ENCODE measurements at places on chromosomes 2 and 18.

DNA sequence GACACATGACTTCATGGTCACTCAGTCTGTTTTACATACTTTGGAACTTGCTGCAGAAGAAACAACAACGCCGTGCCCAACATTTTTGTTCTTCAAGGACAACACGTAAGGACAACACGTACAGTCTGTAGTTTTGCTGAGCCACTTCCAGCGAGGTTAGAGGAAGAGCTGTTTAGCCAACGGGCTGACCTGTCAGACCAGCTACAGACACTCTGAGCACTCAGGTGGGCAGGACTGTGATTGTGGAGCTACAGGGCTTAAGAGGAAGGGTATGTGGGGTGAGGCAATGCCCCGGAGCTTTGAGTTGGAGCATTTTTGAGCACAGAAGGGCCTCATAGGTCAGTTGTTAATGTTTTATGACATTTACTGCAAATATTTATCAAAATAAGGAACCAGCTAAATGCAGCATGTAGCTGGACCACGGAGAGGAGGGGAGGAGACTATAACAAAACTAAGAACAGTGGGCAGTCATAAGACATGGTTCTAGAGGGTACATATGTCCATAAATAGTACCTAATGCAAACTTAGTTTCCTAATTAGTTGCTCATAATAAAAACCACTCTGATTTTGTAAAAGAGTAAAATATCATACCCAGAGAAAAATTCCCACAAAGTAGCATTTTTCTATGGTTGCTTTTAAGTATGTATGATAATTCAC, 26.3 kb upstream of the NPC1 start:
- no peak for DNase-seq

GRCh38 chr18:31206787-31207381, 44.2 kb upstream of the DSC1 start:
- no peak for DNase-seq

DNA sequence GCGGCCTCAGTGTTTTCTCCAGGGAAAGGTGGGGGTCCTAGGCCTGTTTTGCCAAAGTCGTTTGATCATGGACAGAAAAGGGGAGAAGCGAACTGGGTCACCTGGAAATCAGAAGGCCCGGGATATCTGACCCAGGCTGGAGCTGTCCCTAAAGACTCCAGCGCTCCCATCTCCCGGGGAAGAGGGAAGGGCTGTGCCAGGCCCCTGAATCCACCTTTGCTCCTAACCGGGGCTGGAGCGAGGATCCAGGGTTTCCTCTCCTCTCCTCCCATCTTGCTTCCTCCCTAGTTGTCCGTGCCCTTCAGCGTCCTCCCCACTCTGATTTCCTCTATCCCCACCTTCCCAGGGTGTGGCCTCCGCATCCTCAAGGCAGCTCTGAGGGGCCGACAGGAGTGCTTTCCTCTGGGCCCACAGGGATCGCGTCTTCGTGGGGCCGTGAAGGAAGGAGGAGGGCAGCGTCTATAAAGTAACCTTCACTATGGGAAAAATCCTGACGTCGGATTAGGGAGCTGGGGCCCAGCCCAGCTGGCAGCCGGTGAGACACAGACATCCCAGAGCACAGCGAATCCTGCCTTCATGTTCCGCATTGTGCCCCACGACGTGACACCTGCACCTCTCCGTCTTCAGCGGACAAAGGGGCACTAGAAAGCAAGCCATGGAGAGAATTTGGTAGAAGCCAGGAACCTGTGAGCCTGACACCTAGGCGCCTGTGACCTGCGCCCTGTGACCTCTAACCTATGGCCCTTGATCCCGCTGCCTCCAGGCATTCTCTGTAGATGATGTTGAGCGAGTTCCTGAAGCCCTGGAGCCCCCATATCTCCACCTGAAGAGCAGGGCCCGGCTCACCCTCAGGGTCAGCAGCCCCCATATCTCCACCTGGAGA, 212.7 kb upstream of the SALL3 start:
- DNase-seq: no peak

DNA sequence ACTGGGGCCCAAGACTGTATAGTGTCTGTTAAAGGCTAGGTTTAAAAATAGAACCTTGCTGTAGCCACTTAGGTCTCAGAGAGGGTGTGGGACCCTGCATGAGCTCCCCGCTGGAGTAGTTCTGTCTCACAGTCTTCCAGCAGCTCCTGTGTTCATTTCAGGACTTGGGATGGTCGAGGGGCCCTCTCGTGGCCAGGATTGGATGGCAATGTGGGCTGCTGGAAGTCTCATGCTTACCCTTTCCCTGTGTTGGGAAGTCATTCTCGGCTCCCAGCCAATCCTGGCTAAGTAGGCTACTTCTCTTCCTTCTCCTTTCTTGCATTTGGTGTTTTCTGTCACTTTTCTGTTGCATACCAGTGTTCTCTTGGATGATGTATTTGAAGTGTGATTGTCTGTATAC, 284.0 kb upstream of the GCFC2 start:
- DNase-seq: no peak

DNA sequence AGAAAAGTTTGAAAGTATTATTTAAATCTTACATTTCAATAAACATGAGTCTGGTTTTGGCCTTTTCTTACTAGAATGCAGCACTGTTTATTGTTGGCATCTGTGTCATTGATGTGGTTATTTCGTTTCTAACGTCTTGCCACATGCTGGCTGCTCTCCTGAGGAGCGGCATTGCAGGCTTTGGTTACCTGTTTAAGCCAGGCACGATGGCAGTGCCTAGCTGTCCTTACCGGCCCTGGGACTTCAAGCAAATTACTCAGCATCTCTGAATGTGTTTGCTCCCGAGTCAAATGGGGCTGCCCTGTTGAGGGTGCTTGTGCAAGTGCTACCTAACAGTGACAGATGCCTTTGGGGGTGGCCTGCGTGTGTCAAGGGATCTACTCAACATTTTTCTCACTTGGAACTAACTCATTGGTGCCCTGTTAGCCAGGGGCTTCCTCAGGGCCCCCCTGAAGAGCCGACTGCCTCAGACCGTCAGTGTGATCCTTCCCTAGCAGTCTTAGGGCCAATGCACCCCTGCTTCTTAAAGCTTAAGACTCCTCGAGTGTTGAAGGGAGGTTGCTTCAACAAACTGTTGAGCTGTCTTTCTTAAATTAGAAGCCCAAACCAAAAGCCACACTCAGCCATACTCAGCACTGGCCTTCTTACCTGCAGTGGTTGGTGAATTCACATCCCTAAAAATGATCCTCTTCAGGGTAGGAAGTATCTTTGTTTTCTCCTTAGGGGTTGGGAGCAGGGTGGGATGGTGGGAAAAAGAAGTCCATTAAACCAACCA, 151.5 kb downstream of the NCK2 start:
- DNase-seq: no peak

GRCh38 chr2:219160186-219161017, at the start of gene NHEJ1:
TSS of gene NHEJ1 (minus strand) at chr2:219160815. CDS start at chr2:219158362, 2,453 bp downstream.
- peak; percentile 82 for DNase-seq

GRCh38 chr2:219496825-219497494, 1.7 kb upstream of the GMPPA start:
- no peak for DNase-seq

DNA sequence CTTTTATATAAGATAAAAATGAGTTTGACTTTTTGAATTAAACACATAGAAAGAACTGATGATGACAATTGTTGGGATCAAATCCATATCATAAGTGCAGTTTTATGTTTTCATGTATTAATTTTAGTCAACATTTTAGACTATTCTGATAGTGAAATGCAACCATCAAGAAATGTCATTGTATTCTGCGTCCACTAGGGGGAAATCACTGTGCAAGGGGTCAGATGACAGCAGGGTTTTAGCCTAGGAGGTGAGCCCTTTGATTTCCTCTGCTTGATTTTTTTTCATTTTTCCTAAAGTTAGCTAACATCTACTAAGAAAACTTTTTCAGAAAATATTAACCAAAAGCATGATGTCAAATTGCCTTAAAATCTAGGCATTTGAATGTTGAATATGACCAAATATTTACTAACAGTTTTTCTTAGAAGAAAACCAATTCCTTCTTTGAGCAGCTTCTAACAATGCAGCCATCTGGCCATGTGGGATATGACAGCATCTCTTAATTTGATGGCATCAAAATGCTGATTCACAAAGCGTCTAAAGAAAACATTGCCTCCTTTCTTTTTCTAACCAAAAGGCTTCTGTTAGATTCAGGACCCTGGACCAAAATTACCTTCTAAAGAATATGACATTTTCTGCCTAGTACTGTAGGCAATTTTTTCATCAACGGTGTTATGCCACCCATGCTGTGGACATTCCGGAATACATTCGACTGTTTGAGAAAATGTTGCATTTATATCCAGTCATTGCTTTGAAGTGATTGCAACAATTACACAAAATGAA, 141.5 kb downstream of the SPHKAP start:
- DNase-seq: no peak

DNA sequence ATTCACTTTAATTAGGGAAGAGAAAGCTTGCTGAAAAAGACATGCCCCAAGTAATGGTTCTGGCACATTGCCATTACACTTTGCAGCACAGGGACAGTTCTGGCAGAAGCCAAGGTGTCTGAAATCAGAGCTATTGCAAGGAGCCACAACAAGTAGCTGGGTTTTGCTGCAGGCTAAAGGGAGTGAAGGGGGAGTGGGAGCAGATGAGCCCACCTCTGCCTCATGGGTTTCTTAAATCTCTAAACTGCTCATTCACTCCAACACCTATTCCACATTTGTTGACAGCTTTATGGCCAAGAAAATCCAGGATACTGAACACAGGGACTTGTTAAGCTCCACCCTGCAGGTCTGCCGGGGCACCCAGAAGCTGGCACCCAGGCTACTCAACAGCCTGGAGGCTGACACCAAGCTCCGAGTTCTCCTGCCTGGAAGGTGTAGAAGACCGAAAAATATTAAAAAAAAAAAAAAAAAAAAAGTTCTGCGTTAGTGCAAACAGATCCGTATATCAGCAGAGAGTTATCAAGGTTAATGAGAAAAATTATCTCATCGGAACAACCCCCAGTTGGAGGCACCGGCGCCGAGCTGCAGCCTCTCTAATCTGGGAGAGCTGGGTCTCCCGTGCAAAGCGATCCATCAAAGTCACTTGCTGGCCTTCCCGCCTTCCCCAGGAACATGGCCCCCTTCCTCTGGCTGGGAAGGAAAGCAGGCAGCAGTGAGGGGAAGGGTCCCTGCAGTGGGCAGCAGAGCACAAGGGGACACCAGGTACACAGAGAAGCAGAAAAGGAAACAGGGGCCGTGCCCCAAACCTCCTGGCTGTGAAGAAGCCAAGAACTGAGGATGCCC, 123.7 kb downstream of the HNMT start:
- no peak for DNase-seq

- no peak for DNase-seq
Measured at GRCh38 chr2:25566094-25566493, 107.3 kb downstream of the DTNB start.

- DNase-seq: no peak
Measured at GRCh38 chr2:25323042-25323514, 18.6 kb downstream of the DNMT3A start.

DNA sequence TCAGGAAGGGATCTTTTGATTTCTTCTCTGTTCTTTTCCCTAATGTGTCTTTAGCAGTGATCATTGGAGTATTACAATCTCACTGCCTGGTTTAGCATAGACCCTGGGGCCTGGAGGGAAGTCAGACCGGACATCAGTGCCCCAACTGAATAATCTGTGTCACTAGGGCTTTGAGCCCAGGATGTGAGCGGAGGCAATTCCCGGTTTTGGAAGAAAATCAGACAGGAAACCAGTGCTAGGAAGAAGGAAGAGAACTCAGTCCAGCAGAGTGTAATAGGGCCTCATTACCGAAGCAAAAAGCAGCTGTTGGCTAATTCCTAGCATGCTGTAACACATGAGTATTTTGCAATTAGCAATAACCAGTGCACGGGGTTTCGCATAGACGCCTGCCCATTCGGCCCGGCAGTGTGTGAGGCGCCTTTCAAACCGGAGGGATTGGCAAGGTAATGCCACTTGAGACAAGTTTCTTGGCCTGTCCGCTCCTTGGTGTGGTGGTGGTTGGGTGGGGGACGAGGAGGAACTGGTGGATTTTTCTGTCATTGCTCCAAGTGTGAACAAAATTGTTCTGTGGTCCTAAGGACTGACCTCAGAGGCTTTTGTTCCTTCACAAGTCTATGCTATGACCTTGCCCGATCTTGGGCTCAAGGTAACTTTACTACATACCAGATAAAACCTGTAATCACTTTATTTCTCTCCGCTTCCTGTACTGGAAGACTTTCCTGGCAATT, 2.8 kb downstream of the FOSL2 start:
- no peak for DNase-seq

GRCh38 chr2:172440795-172441194, 13.4 kb downstream of the ITGA6 start:
- DNase-seq: no peak

DNA sequence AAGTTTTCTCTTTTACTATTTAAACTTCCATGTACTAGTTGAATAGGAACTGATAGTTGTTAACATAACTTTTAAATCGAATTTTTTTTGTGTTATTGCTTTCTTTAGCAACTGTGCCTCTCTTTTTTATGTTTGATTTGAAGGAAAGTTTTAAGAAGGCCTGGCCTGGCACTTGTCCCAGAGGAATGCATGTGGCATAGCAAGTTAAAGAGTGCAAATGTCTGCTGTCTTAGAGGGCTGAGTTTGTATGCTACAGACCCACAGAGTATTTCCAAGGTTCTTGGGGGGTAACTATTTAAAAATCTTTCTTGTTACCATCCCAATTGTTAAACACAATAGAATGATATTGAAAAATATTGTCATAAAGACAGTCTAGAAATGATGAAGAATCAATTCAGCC, 47.0 kb downstream of the MTCL1 start:
- DNase-seq: no peak

- no peak for DNase-seq
Measured at GRCh38 chr18:2909431-2910140, 62.8 kb downstream of the EMILIN2 start.

DNA sequence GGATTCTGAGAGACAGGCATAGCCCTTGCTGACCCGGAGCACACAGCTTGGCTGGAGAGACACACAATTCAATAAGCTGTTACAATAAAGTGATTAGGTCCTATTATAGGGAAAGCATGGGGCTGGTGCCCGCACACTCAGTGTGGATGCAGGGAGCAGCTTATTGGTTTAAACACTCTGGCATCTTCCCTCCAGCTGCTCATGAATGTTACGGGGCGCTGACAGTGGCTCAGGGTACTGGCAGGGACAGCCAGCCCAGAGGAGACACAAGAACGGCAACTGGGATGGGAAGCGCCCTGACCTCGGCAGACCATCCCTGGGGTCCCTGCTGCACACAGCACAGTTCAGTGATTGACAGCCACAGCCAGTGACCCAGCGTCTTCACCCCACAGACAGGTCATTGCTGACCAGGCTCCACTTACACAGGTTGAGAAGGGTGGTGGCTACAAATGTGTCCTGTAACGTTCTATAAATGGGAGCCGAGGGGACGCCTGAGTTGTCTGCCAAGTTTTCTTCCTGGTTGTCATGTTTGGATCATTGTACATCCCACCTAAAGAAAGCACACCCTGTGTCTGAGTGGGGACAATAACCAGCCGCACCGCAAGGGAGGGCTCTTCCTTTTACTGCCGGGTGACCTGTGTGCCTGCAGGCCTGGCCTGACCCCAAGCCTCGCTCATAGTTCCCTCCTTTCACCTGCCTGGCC, 60.3 kb downstream of the SH3BP4 start:
- no peak for DNase-seq

GRCh38 chr2:231613331-231613662, 20.6 kb downstream of the TEX44 start:
- DNase-seq: no peak

- DNase-seq: no peak
Measured at GRCh38 chr2:233217892-233218377, 33.5 kb upstream of the ATG16L1 start.
